ENCODE measurements at places on chromosomes 3 and 15. TPM values are rescaled to one million over a fixed set of nuclear protein-coding genes. Genes with fewer than 3 reads are reported as not detected.

GRCh38 chr15:57526076-57526475 lies 65.6 kb upstream of the MYZAP start:
- no peak overlapping the region for H3K27ac ChIP-seq
- peaks cover 5% of the 10 kb centered on the region for H3K36me3 ChIP-seq
- no peak overlapping the region for H3K4me3 ChIP-seq
- peaks cover 22% of the 10 kb centered on the region for H3K4me1 ChIP-seq
- H3K27me3 ChIP-seq = no peaks in the 10 kb centered on the region

Gene CPEB1
- total RNA-seq = 0.32 TPM

Gene EFCC1
- 2.5 TPM for total RNA-seq

GRCh38 chr3:172478116-172478515 lies 29.9 kb upstream of the GHSR start:
- H3K27ac ChIP-seq = no peak overlapping the region
- no peaks in the 10 kb centered on the region for H3K27me3 ChIP-seq
- H3K36me3 ChIP-seq = no peaks in the 10 kb centered on the region

DNA sequence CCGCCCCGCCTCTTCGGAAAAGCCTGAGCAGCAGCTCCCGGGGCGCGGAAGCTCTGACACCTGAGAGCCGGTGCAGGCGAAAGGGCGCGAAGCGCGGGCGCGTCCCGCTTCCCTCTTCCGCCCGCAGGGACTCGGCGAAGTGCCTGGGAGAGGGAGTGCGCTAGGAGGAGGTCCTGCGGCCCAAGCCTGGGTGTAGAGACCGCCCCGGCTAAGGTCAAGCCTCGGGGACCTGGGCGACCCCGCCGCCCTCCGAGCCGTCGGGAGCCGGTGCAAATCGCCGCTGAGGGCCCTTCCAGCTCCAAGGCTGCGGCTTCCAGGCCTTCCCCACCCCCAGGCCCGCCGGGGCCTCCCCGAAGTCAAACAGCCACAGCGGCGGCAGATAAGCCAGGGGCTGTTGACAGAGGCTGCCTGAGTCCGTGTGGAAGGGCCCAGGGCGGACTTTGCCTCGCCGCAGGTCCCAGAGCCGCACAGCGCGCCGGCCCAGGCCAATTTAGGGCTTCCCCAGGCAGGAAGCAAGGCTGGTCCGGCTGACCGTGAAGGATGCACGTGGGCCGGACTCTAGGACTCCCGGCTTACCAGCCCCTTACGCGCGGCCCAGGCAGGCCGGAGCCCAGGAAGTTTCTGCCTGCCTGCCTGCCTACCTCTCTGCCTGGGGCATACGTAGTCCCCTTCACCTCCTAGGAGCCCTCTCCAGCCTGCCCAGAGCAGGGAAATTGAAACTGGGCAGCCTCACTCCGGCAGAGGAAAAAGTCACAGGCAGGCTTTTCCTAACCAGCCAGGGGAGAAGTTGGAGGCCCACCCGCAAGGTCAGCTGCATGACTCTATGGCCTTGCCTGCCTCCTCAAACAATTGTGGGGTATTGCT lies 2.3 kb downstream of the ITPKA start:
- H3K4me3 ChIP-seq = peak overlapping the region; percentile 73
- H3K4me1 ChIP-seq = peaks cover 7% of the 10 kb centered on the region

Gene TMEM212
- not detected for total RNA-seq

DNA sequence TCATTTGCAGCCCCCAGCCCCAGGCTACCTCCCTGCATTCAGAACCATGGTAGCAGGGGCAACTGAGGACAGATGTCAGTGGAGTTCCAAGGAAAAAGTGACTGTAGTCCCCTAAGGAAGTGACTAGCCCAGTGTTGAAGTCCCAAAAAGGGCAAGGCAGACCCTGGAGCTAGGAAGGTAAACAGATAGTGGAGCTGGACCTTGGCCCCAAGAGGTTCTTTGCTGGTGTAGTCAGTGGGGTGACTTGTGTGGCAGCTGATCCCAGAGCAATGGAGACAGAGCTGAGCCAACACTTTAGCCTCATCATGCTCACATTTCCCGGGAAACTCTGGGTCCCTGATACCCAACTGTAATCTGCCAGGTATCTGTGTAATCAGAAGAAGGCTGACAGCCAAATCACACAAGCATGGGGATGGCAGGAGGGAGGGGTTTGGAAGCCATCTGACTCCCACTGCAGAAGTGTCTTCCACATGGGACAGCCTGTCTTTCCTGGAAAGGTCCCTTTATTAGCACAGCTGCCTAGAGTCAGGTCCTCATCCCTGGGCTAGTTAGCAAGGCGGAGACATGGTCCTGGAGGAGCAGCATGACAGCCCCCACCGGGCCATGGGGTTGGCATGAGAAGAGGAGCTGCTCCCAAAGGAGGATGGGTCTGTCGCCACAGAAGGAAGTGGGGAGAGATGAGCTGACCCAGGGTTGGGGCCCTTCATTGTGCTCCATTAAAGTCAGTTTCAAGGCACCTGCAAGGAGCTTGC lies 39.8 kb downstream of the PXYLP1 start:
- no peak overlapping the region for H3K4me3 ChIP-seq
- peaks cover 4% of the 10 kb centered on the region for H3K36me3 ChIP-seq
- H3K27ac ChIP-seq = no peak overlapping the region

DNA sequence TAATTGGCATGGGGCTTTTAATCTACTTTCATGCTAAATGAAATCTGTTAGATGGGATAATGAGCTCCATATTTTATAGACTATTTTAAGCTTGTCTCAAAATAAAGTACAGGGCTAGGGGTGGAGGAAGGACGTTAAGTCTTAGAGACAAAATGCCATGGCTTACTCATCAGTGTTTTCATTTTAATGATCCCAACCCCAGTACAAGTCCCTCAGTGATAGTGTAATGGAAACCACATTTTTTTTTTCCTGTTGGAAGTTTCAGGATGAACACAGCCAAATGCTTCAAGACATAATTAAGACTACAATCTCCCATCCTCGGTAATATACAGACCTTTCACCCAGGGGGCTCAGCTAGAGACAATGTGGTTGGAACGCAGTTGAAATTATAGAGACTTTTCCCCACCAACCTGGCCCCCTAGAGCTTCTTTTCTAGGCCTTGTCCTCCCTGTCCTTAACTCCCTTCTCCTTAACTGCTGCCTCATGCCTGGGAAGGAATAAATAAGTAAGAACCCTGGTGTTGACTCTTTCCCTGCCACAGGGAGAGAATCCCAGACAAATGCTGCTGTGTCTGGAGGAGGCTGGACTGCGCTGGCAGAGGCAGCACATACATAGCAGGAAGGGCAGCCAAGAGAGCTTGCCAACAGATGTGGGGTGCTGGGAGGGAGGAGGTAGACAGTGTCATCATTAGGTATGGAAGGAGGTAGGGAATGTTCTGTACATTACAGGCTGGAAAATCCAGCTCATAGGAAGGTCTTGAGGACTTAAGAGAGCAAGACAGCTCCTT lies 115.4 kb upstream of the ROPN1 start:
- no peak overlapping the region for H3K27ac ChIP-seq
- H3K36me3 ChIP-seq = no peaks in the 10 kb centered on the region
- no peak for DNase-seq
- H3K4me1 ChIP-seq = peaks cover 20% of the 10 kb centered on the region
- no peak overlapping the region for H3K4me3 ChIP-seq

DNA sequence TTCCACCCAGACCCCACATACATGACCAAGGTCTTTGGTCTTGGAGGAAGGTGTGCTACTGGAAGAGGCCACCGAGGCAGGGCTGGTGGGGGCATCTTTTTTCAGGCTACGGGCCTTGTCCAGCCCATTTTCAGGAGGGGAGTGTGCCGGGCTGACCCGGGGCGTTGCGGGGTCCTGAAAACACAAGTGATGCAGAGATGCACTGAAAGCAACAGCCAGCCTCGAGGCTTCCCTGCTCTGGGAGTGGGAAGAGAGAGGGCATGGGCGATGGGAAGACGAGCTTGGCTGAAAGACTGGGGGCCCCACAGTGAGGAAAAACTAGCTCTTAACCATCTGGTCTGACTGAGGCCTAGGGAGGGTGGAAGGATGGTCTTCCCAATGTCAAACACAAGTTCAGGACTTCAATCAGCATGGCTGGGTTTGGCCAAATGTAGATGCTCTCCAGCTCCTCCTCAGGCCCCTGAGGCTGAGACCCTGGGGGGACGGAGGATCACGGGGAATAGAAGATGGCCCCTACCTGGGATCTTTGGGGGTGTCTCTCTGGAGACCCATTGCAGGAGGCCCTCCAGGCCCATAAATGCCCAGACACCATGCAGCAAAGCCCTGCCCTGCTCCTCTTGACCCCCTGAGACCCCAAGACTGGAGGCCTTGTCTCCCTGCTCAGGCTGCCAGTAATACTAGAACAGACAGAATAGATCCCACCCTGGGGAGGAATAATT lies 38.9 kb downstream of the TLE3 start:
- H3K4me3 ChIP-seq = no peak overlapping the region
- H3K27ac ChIP-seq = no peak overlapping the region
- peaks cover 97% of the 10 kb centered on the region for H3K36me3 ChIP-seq
- H3K27me3 ChIP-seq = no peaks in the 10 kb centered on the region

Gene HIGD2B
- total RNA-seq = not detected

DNA sequence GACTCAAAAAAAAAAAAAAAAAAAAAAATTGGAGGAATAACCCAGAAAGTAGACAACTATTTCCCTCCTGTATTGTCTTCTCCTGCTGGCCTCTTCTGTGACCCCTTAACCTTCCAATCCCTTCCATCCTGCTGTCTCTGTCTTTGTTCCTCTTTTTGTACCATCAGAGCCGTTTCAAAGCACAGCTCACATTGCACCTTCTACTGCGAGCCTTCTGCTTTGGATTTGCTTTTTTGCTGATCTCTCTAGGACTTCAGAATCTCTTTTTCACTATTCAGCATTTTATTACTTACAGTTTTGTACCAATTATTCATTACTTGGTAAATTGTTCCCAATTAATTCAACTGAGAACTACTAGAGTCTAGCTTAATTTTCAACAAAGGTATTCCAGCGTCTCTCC lies 284.0 kb upstream of the TBL1XR1 start:
- no peak for DNase-seq
- no peaks in the 10 kb centered on the region for H3K36me3 ChIP-seq
- H3K4me1 ChIP-seq = no peaks in the 10 kb centered on the region
- H3K27me3 ChIP-seq = no peaks in the 10 kb centered on the region

All from heart left ventricle (tissue), 16 donors.